ENCODE measurements at places on chromosomes 11 and 22. TPM values are rescaled to one million over a fixed set of nuclear protein-coding genes. Genes with fewer than 3 reads are reported as not detected.

GRCh38 chr22:24485608-24486007, 9.5 kb upstream of the UPB1 start:
- H3K27ac ChIP-seq, result no peak overlapping the region
- no peaks in the 10 kb centered on the region for H3K36me3 ChIP-seq
- H3K4me3 ChIP-seq, result no peak overlapping the region
- H3K27me3 ChIP-seq, result no peaks in the 10 kb centered on the region

- no peak for DNase-seq
- H3K4me3 ChIP-seq, result no peak overlapping the region
- peaks cover 4% of the 10 kb centered on the region for H3K4me1 ChIP-seq
- H3K27ac ChIP-seq, result no peak overlapping the region
- no peaks in the 10 kb centered on the region for H3K36me3 ChIP-seq
Observed at GRCh38 chr22:30309951-30310741, 16.6 kb downstream of the TBC1D10A start.

DNA sequence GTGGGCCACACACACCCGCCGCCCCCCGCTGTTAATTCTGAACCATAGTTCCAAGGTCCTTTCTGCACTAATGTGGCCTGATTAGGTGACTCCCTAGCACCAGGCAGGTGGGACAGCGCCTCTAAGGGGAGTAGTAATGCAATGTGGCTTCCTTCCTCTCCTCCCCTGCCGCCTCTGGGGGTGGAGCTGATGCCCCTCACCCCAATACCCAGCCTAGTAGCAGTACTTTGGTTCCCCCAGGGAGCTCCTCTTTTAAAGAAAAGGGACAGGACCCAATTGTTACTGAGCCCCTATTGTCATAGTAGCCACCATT, 14.4 kb downstream of the RTN4RL2 start:
- no peak overlapping the region for H3K4me3 ChIP-seq
- H3K27ac ChIP-seq, result no peak overlapping the region
- no peak for DNase-seq
- no peaks in the 10 kb centered on the region for H3K36me3 ChIP-seq

The PAX6 gene
- 0.43 TPM for total RNA-seq

The FGF4 gene
- total RNA-seq, result not detected
